ENCODE measurements at places on chromosomes 11 and 22.

DNA sequence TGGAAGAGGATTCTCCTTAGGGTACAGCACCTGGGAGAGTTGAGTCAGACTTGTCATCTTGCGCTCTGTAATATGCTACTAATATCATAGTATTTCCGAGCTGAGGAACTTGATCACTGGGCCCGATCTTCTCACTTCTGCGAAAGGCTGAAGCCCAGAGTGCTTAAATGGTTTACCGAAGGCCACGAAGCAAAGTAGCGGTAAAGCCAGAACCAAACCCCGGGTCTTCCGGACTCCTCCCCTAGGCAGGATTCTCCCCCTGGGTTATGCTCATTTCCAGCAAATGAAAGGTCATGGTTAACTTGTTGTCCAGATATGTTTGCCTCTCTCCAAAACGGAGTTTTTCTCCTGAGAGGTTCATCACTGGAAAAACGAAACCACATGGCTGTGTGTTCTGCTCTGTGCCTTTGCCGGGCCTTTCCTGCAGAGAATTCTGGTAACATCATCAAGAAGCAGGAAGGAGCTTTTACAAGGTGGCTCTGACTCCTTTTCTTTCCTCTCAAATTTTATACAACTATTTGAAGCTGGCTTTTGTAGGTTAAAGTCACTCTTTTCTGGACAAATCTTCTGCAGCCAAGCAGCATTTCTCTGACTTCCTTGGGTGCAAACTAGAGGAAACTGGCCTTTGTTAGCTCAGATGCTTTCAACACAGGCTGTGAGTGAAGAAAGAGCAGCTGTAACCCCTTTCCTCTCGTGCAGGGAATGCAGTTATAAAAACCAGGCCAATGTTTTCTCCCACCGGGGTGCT lies 35.5 kb downstream of the UBASH3B start:
- no peak for DNase-seq

DNA sequence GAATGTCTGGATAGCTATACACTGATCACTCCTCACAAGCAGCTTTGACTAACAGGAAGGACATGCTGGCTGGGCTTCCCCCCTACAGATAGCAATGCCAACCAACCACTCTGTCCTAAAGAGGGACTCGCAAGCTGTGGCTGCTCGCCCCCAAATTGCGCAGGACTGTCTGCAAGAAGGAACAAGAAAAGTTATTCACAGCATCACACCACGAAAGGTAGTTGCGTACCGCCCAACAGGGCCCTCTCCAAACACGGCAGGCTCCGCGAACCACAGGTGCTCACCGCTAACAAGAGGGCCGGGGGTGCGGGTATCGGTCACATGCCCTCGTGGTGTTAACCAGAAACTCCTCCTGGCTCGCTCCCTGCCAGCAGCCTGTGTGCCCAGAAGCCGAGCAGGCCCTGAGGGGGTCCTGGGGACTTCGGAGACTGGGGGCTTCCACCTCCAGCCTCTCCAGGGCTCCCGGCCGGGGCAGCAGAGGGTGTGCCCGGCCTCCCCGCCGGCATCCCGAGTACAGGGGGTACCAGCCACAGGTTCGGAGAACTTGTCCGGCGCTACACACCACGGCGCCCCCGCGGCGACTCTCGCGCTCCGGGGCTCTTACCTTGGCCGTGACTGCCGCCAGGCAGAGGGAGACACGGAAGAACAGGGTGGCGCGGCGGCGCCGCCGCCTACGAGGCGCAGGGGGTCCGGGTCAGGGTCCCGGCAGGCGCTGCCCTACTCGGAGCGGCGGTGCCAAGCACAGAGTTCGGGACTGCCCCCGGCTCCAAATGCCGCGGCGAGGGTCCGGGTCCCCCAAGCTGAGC lies 682 bp downstream of the LARGE1 start:
- peak; percentile 20 for DNase-seq

DNA sequence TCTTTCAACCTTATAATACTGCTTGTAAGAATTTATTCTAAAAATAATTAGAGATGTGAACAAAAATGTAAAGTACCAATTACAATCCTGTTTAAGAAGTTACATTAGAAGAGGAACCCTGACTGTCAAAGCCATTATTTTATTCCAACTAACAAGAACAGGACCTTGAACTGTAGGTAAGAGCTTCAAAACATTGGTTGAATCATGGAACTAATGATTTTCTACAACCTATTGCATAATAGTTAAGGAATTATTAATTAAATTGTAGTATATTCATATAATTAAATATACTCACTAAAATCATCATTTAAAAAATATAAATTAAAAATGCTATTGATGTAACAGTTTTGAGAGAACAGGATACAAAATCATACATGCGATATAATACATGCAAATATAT lies 649.4 kb upstream of the KIRREL3 start:
- no peak for DNase-seq

- no peak for DNase-seq
Observed at GRCh38 chr11:37552284-37552683, 954.2 kb upstream of the RAG2 start.

- peak; percentile 55 for DNase-seq
Observed at GRCh38 chr22:45208993-45209838, 31.5 kb downstream of the KIAA0930 start.

- DNase-seq: no peak
Observed at GRCh38 chr11:4797206-4797605, 7.0 kb downstream of the OR52R1 start.

GRCh38 chr11:120337355-120338106 lies 1.3 kb downstream of the ARHGEF12 start:
- DNase-seq: no peak

GRCh38 chr11:28969832-28970231 lies 861.6 kb downstream of the METTL15 start:
- DNase-seq: no peak

- no peak for DNase-seq
Observed at GRCh38 chr11:36192425-36193289, 96.6 kb downstream of the COMMD9 start.

- no peak for DNase-seq
Observed at GRCh38 chr11:105829084-105829483, 193.0 kb downstream of the MSANTD4 start.

GRCh38 chr22:39825661-39826102 lies 67.9 kb downstream of the ENTHD1 start:
- no peak for DNase-seq

- no peak for DNase-seq
Observed at GRCh38 chr11:12518606-12519385, 141.4 kb downstream of the PARVA start.

- DNase-seq: no peak
Observed at GRCh38 chr11:123200264-123200663, 5.2 kb upstream of the CLMP start.

GRCh38 chr11:88909500-88909899 lies 156.3 kb downstream of the GRM5 start:
- no peak for DNase-seq

DNA sequence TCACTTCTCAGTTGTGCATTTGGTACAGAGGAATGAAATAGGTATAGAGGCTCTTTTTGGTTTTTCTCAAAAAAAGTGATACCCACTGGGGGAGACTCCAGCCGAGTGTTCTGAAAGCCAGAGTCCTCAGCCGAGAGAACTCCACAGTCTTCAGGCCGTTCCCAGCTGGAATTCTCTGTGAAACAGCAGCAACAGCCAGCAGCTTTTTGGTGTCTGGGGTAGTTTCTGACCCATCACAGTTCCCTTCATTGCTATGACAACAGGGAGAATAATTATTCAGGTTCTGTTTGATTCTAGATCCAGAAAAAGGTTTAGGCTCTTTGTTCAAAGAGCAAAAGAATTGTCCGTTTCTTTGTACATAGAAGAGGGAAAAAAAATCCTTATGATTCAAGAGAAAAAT lies 84.6 kb downstream of the C22orf31 start:
- DNase-seq: no peak

All from stimulated activated CD4-positive, alpha-beta T cell treated with anti-CD3 and anti-CD28 coated beads, Interleukin-2, amount 100 ng/mL, for 24 hours (primary cell).